ENCODE measurements at places on chromosomes 2 and 18.

DNA sequence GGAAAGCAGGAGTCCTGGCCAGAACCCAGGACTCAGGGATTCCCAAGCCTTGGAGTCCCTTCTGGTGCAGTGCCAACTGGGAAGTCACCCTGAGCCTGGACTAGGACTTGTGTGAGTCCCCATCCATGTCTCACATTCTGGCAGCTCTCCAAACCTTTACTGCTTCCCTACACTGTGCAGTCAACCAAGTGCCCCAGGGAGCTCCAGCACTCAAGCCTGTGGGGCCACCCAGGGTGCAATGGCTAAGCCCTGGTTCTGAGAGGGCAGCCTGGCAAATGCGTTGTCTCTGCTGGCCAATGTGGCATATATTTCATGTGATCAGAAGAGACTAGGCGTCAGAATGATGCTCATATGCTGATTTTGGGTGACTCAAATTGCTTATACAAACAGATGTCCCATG lies 223.4 kb downstream of the SP3 start:
- no peak for DNase-seq

DNA sequence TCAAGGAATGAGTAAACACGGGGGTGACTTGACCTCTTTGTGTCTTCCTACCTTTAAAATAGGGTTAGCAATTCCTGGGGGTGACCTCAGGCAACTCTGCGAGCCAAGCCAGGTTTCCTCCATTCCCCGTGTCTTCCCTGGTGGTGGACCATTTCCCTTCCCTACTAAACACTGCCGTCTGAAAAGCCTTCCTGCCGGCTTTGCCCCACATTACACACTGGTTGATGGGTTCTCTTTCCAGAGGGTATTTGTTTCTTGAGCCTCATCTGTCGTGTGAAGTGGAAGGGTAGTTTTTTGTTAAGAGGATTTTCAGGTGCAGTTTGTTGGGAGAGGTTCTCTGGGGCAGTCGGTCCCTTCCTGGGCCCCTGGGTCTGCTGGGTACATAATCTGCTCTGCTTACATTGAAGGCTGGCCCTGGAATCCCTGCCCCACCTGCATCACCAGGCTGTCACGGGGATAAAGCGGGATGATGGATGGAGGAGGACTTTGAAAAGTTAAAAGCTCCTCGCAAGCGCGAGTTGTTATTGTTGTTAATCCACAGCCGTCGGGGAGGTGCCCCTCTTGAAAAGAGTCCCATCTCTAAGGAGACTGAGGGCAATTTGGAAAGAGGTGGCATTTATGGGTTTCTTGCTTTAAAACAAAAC lies 175.4 kb upstream of the SPRED2 start:
- no peak for DNase-seq

GRCh38 chr2:96353032-96353561 lies 17.5 kb downstream of the NCAPH start:
- no peak for DNase-seq

DNA sequence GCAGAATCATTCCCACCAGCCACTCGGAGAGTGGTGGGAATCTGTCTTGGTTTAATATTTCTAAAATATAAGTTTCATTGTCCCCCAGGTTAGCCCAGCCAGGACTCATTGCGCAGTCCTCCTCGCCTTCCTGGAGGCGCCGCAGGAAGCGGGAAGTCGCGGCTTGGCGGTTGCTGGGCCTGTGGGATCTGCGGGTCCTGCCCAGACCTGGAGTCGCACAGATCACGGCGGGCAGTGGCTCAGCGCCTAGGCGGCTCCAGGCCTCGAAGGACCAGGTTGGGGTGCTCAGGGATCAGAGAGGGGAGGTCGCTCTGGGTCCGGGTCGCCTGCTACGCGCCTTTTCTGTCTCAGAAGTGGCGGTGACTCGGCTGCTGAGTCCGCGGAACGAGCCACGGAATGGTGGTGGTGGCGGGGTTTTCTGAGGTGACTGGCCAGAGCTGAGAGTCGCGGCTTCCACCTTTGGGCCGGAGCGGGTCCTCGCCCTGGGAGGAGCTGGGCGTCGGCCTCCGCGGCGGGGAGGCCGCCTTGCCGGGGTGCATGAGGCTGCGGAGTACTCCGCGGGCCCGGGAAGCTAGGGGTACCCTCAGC lies 2.6 kb downstream of the HOXD3 start:
- DNase-seq = no peak

Data from stimulated activated CD8-positive, alpha-beta memory T cell treated with anti-CD3 and anti-CD28 coated beads, Interleukin-4, amount 100 ng/mL, for 1 hour (primary cell).